ENCODE measurements at places on chromosomes 2 and 18. TPM values are rescaled to one million over a fixed set of nuclear protein-coding genes. Genes with fewer than 3 reads are reported as not detected.

- no peak for DNase-seq
Observed at GRCh38 chr2:37000988-37001556, 34.7 kb upstream of the STRN start.

GRCh38 chr2:25817630-25818029 lies 60.7 kb downstream of the ASXL2 start:
- DNase-seq: no peak

DNA sequence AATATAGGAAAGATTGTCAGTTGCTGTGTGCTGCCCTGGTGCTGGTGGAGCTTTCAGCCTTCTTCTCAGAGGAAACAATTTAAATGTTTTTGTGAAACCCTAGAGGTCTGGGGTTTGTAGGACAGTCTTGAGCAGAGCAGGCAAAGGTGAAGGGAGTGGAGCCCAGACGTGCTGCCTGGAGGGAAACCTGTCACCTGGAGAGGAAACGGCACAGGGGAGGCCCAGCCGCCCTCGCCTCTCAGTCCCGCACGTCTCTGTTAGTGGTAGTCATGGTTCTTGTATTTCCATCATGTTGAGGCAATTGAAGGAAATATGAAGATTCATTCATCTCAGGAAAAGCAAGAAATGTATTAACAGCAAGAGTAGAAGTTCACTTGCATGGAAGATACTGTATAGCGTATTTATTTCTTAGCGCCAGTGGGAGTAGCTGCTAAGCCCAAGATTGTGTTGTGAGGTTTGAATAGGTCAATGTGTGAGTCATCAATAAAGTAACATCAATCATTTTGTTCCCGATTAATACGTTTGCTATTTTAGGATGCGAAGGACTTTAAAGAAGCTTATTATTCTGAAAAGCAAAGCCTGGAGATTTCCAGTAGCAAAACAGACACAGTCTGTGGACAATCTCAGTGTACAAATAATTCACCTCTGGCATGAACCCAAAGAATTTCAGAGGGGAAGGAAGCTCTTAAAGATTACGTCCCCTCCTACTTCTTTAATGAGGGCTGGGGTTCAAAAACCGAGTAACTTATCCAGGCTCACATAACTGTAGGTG lies 70.4 kb downstream of the LRRFIP1 start:
- DNase-seq: no peak

DNA sequence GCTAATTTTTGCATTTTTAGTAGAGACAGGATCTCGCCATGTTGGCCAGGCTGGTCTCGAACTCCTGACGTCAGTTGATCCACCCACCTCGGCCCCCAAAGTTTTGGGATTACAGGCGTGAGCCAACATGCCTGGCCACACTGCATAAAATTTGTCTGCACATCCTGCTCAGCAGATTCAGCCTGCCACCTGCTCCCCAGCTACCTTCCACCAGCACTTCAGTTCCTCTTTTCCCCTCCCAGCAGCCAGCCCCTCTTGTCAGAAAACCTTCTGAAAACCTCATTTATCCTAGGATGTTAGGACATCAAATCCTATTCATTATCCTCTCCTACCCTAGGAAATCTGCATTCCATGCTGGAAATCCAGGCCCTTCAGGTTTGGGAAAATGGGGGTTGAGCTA lies 99.4 kb upstream of the STPG4 start:
- DNase-seq: no peak

- no peak for DNase-seq
Observed at GRCh38 chr2:212984129-212984528, 167.3 kb downstream of the IKZF2 start.

Gene SH3RF3
- 3.4 TPM for total RNA-seq
